ENCODE measurements at places on chromosomes 1 and 21.

- no peak for DNase-seq
Measured at GRCh38 chr1:12386130-12386529, 156.3 kb downstream of the VPS13D start.

DNA sequence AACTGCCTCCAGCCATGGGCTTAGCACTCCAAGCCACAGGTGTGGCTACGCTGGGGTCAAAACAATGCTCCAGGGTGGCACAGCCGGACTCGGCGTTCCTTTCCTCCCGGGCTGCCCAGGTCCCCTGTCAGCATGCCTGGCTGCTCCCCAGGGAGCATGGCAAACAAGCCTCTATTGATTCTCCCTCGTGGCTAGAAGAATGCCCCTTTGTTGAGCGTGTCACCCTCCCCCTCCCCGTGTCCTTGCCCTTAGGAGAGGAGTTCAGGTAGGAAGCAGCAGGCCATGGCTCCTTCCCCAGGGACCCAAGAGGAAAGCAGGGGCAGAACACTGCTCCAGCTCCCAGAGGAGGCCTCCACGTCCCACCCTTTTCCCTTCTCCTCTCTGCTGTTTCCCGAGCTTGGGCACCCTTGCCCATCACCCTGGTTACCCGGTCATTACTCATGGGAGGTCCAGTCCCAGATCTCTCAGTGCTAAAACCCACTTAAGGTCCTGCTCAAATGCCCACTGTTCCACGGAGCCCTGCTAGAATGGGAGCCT lies 57.4 kb upstream of the CITED4 start:
- DNase-seq: no peak

- DNase-seq: no peak
Measured at GRCh38 chr1:26412180-26412840, 1.7 kb downstream of the LIN28A start.

DNA sequence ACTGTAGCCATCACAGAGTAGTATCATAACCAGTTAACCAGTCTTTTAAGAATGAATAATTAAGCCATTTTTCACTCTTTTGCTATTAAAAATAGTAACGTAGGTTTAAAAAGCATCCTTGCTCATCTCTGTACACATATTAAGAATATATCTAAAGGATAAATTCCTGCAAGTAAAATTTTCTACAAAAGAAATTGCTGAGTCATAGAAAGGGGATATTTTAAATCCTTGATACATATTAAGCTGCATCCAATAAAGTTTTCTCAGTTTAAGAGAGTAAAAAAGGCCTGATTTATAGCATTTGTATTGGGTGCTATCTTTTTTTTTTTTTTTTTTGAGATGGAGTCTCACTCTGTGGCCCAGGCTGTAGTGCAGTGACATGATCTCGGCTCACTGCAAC lies 1.9 kb upstream of the CTH start:
- DNase-seq: no peak

DNA sequence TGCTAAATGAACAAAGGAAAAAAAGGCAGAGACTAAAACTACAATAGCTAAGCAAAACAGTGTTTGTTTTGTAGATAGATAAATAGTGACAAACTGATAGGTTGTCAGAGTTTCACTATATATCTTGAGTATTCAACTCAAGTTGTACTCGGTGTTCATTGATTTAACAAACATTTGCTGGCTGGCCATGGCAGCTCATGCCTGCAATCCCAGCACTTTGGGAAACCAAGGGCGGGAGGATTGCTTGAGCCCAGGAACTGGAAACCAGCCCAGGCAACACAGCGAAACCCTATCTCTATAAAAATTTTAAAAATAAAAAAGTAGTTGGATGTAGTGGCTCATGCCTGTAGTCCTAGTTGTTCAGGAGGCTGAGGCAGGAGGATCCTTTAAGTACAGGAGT lies 17.3 kb downstream of the C1orf185 start:
- DNase-seq: no peak

GRCh38 chr1:205421798-205422197 lies at the start of gene LEMD1:
LEMD1 (minus strand) TSS chr1:205422056; CDS start chr1:205420536, 1,520 bp downstream.
- DNase-seq: no peak

GRCh38 chr1:235960809-235961208 lies 94.1 kb upstream of the LYST start:
- no peak for DNase-seq

GRCh38 chr1:101136271-101136670 lies 100.5 kb upstream of the S1PR1 start:
- DNase-seq: no peak

DNA sequence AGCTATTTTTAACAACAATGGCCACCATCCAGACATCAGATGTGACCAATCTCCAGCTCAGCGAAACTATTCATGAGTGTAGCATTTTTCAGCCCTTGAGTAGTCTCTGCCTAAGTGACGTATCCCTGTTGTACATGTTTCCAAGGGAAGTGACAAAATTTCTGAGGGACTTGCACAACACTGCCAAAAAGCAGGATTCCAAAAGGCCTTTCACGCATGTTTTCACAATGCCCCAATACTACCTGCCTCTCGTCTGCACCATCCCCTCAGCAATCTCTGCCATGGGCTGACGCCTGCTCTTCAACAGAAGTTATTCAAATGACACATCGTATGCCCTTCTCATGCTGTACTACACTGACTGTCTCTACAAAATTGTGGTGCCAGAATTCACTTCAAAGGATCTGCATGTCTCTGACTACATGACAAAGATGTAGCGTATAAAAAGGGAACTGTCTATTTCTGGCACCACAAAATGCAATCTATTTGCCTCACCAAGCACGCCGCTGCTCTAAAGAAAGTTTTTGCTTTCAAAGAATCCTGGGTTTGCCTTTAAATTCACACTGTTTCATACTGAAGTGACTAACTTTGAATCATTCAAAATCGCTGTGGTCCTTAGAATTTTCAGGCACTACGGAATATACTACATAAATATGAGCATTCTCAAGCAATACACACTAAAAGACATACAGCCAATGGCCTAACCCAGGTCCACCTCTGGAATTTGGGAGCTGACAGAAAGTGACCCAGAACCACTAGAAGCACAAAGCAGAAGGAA lies 32.9 kb downstream of the JAK1 start:
- DNase-seq: no peak

DNA sequence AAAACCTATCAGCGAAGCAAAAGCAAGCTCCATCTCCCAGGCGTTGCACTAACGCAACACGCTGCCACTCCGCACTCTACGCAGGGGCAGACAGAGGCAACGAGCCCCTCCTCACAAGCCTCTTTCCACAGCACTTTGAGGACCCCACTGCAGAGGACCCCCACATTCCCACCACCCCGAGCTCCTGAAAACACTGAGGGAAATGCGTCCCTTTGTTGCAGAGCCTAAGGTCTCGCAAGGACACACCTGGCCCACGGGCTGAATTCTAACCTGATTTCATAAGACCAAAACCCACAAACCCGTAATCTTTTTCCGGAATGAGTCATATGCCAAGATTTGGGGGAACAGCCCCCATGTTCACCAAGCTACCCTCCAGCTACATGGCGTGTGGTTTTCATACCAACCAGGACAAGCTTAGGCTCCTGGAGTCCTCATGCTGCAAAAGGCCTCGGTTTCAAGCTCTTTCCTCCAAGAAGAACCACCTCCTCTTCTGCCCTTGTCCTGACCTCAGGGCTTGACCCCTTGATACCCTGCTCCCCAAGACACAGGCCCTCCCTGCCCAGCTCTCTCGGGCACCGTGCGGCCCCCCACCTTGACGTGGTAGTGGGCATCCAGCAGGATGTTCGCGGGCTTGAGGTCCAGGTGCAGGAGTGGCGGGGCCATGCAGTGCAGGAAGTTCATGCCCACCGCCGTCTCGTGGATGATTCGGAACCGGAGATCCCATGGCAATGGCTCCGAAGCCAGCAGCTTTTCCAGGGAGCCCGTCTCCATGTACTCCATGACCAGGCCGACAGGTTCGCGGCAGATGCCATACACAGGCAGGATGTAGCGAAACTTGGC lies 10.7 kb downstream of the RIPK4 start:
- DNase-seq: no peak

- no peak for DNase-seq
Measured at GRCh38 chr1:5921671-5922070, 70.6 kb downstream of the NPHP4 start.

DNA sequence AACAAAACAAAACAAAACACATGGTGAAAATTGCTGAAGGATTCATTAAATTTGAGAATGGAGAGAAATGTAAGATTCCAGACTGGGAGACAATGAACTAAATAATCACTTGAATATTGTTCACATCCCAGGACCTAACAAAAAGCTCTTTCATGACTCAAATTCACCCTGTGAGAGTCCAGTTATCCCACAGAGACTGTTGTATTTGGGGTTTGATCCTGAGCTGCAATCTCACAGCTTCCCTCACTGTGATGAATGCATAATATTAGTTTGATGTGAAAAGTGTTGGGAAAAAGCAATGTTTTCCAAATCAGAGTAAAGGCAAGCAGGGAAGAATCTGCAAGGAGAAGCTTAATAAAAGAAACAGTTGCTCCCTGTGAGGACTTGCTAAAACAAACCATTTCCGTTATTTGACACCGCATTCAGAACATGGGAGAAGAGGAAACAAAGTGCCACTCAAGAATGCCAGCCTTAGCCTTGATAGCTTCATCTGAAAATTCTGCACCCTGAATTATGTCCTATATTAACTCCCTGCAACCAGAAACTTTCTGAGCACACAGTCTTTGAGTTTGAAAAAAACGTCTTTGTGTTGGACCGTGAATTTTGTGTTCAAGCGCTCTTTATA lies 208.8 kb downstream of the DAB1 start:
- no peak for DNase-seq

- DNase-seq: no peak
Measured at GRCh38 chr1:218164930-218165700, 120.0 kb upstream of the RRP15 start.

DNA sequence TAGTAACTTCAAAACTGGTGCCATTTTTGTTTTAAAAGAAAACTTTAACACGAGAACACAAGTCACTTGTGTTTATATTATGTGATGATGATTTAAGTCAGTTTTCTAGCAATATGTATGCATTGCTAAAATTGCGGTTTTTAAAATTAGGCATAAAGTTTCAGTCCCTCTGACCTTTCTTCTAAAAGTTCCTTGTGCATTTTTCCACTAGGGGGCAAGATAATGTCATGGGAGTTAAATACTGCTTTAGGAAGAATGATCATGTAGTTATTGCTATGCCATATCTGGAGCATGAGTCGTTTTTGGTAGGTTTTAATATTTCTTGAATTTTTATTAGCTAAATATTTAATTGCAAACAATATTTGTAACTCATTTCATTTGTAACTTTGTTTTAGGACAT lies 10.7 kb downstream of the CDC7 start:
- no peak for DNase-seq

DNA sequence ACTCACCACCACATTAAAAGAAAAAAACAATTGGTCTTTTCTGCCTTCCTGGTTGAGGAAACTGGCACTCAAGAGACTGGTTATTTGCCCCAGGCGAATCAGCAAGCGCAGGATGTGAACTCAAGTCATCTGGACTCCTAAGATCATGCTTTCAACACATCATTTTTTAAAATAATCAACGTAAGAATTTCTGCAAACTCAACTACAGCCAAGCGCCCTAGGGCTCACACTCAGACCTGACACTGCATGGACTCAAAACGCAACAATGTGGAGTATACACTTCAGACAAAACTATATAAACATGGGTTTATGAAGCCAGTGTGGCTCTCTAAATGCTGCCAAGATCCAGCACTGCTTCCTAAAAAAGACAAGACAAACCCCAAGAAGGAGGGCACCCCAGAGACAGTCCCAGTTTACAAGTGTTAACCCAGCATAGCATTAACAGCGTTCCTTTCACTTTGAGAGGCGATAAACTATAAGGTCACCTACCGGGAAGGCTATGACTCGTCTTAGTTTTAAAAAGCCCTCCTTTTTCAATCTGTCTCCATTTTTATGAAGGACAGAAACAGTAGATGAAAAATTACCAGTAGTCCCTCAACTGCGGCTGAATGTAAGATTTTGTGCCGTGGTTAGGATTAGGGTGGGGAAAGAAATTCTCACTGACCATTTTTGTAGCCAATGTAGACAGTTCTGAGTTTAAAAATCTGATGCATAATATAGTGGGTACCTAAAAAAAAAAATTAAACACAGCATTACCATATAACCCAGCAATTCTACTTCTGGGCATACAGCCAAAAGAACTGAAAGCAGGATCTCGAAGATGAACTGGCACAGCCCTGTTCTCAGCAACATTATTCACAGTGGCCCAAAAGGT lies 54.8 kb downstream of the SIPA1L2 start:
- no peak for DNase-seq

GRCh38 chr1:89068291-89068690 lies 3.3 kb upstream of the GBP1 start:
- no peak for DNase-seq

- DNase-seq: no peak
Measured at GRCh38 chr1:19010995-19011844, 54.7 kb upstream of the IFFO2 start.

DNA sequence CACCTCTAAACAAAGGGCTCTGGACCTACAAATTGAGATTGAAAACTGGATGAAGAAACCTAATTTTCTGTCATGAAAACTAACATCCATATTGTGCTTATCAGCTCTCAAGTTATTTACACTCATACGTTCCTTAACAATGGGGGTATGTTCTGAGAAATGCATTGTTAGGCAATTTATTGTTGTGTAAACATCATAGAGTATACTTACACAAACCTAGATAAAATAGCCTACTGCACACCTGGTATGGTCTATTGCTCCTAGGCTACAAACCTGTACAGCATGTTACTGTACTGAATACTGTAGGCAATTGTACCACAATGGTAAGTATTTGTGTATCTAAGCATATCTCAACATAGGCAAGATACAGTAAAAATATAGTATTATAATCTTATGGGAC lies 191.4 kb downstream of the TM2D1 start:
- DNase-seq: no peak

GRCh38 chr1:227156520-227156919 lies 161.8 kb downstream of the CDC42BPA start:
- no peak for DNase-seq

DNA sequence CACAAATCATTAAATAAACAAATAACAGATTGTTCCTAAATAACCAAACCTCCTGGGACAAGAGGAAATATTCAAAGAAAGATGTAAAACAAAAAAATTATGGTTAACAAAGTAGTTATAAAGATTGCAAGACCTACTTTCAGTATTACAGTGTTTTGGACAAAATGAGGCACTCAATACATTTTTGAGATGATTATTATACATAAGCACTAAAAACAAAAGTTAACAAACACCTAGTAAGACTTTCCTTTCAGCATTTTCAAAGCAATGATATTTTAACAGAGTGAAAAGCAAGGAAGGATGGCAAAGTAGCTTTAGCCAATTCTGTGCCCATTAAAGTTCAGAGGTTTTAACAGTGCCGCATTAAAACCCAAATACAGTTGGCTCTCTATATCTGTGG lies 17.2 kb downstream of the OMA1 start:
- no peak for DNase-seq

- DNase-seq: no peak
Measured at GRCh38 chr1:18336801-18337200, 143.9 kb upstream of the KLHDC7A start.

- no peak for DNase-seq
Measured at GRCh38 chr1:99891997-99892396, 41.8 kb downstream of the AGL start.
